Activated gamma-delta T cell (primary cell): ENCODE measurements at places on chromosomes 4 and X.

- DNase-seq = no peak
Observed at GRCh38 chr4:77913348-77913747, 50.7 kb downstream of the MRPL1 start.

GRCh38 chrX:33324099-33324498 is 112.8 kb upstream of the DMD start:
- no peak for DNase-seq

GRCh38 chrX:136183917-136184316 is 36.6 kb downstream of the FHL1 start:
- DNase-seq = no peak

DNA sequence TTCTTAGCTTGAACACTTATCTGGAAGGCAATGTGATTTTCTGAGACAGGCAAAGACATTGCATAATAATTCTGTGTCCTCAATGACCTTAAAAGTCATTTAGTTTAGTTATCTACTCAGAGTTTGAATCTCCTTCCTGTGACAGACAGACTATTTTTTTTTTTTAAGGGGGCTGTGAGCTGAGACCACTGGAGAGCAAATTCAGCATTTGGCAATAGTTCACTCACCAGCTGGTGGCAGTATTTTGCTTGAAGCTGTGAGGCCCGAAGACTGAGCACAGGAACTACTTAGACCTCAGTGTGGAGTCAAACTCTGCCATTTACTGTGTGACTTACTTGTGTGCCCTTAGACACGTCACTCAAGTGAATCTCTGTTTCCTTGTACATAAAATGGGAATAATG is 22.9 kb upstream of the CPE start:
- no peak for DNase-seq

GRCh38 chr4:188603646-188604045 is 464.4 kb downstream of the TRIML1 start:
- no peak for DNase-seq

DNA sequence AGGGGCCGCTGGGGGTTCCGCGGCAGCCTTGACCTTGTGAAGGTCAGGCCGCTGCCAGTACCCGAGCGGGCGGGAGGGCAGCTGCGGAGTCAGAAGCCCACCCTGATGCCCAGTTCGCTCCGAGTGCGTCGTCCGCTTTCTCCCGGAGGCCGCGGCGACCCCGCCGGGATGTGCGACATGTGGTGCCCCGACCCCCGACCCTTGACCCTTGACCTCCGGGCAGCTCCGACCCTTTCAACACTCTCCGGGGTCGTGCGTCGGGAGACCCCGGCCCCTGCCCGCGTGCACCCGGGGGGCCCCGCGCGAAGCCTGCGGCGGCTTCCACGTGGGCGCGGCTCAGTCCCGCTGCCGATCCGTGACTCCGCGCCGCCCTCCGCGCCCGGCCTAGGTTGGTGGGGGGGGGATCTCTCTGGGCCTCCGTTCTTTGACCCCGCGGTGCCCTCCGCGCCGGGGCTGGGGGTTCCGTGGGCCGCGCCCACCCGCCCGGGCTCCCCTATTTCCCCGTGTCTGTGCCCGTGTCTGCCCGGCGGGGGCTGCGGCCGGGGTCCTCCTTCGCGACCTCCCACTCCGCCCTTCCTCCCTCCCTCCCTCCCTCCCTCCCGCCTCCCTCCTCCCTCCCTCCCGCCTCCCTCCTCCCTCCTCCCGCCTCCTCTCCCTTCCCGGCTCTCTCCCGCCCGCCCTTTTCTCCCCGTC is 609 bp upstream of the SLC25A6 start:
- DNase-seq = no peak

DNA sequence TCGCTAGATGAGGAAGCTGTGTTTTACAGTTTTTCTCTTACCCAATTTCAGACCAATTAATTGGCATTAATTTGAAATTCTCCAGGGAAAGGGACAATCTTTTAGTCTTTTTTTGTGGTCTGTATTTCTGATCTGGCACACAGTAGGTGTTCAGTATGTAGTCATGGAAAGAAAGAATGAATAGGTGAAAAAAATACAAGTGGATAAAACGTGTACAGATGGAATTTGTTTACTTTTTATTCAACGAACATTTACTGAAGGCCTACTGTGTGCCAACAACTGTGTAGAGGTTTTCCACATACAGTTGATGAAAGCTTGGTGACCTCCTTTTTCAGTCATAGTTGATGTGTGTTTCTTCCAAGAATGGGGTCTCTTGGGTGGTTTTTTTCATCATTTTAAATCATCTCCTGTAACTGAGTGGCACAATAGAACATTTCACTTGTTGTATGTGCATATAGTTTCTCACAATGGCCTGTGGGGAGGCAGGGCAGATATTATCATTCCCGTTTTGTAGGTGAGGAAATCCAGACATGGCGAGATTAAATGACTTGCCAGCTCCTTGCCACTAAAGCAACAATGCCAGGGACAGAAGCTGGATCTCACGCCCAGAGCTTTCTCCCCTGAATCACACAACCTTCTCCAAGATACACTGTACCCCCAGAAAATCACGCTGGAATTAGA is 102.4 kb downstream of the CEP135 start:
- DNase-seq = no peak

- no peak for DNase-seq
Observed at GRCh38 chr4:79526641-79527565, 118.9 kb upstream of the GK2 start.

GRCh38 chr4:145179281-145179860 is 1.0 kb downstream of the OTUD4 start:
- DNase-seq = peak; percentile 69

DNA sequence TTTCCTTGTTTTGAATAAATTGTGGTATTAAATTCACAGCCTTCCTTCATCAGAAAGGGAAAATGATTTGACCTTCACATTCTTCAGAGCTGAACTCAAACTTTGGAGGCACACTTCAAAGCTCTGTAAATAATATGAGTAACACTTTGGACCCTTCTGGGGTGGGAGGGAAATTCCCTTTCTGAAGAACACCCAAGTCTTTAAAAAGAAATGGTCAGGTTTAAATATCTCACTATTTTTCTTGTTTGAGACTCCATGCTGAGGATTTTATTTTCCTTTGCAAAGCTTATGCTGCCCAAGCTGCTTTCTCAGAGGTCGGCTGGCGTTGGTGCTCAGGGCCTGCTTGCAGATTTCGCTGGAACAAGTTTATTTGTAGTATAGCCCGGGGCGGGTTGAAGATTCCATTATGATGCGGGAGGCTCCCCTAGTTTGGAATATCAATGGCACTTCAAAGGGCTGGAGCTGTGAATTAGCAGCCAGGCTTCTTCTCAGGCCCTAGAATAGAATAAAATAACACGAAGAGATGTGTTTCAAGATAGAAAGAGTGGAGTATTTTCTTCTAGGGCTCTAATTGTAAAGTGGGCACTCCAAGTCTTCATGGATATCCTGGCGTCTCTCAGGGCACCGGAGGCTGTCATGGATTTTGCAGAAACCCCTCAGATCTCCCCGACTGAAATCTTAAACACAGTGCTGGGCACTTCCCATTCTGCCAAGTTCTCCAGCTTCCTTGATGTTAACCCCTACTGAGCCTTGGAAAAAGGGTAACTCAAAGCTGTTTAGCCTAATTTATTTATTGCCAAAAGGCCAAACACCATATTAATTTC is 315.6 kb downstream of the GPAT3 start:
- no peak for DNase-seq

GRCh38 chrX:47514533-47515235 is 31.7 kb upstream of the ZNF41 start:
- no peak for DNase-seq

DNA sequence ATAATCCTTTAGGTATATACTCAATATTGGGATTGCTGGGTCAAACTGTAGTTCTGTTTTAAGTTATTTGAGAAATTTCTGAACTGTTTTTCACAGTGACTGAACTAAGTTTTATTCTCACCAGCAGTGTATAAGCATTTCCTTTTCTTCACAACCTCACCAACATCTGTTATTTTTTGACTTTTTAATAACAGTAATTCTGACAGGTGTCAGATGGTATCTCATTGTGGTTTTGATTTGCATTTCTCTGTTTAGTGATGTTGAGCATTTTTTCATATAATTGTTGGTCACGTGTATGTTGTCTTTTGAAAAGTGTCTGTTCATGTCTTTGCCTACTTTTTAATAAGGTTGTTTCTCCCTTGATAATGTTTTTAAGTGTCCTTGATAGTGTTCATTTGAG is 112.6 kb downstream of the LINC00632 start:
- no peak for DNase-seq

GRCh38 chr4:141121768-141122454 is 11.4 kb downstream of the RNF150 start:
- no peak for DNase-seq

DNA sequence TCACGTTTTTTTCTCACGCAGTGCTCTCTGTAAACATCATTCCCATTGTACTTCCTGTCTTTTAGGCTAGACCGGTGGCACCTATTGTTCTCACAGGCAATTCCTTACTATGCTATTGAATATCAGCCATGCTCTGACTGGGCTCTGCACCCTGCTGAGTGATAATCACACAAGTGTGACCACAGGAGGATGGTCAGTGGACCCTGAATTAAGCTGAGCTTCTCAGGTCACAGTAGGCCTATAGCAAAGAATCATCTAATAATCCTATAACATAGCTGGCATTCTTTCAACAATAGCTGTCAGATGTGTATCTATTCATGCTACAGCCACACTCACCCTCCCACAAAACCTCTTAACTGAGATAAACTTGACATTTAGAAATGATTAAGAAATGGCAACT is 2399.8 kb upstream of the TENM3 start:
- DNase-seq = no peak

GRCh38 chr4:110733901-110734300 is 111.0 kb upstream of the PITX2 start:
- DNase-seq = no peak

- DNase-seq = no peak
Observed at GRCh38 chr4:139641218-139641617, 24.4 kb upstream of the MGST2 start.

DNA sequence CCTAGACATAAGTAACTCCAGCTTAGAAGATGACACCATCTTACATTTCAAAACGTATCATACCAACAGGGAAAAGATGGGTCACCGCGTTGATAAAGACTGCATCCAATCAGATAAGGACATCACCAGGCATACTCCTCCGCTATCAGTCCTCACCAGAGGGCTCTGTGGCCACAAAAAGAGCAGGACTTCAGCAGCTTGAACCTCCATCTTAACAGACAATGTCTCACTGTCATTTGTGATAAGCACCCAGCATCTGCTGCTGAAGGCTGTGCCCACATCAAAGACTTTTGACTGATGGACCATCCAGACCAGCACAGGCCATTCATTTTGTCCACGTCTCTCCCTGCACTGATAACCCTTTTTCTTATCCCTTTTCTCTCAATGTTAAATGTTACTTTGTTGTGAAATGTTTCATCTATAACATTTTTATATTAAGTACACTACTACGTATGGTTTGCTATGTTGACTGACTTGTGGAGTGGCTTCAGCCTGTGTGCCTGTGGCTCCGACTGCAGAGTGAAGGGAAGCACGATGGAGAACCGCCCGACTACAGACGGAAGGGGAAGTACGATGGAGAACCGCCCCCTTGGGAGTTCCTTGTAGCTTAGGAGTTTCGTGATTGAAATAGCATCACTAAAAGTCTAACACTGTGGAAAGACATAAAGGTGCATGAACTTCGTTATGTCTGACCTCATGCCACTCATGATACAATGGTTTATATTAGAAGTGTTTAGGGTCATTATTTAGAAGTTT is 595.4 kb upstream of the AGA start:
- DNase-seq = no peak

DNA sequence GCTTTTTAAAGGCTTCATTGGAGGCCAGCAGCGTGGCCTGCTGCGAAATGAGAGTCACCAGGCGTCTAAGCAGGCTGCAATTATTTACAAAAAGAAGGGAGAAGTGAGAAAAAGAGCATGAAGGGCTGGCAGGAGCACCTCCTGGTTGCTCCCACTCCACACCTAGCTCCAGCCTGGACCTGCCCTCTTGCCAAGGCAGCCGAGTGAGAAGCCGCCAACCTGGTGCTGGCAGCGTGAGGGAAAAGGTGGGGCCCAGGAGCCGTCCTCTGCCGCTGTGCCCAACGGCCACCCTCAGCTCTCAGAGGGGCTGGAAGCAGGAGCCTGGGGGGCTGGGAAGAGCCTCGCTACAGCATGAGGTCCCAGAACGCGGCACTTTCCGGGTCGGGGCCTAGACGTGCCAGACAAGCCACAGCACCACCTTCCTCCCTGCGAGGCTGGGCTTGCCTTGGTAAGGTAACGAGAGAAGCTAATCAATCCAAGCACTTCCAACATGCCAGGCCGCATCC is 16.3 kb downstream of the SLC6A8 start:
- no peak for DNase-seq

DNA sequence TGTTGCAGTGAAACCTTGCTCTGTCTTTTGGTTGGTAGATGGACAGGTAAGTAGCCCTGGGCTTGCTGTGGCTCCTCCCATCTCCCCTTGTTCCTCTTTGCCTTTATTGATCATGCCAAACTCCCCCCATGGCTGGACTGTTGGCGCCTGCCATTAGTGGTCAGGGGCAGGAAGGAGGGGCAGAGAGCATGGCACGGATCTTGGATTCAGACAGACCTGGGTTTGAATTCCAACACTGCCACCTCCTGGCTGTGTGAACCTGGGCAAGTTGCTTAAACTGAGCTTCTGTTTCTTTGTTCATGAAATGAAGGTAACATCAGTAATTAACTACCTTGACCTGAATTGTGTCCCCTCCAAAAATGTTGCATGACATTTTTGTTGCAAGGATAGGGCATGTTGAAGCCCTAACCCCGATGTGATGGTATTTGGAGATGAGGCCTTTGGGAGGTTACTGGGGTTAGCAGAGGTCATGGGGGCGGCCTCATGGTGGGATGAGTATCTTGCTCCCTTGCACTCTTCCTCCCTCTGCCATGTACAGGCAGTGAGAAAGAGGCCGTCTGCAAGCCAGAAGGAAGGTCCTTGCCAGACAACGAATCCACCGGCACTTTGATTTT is 6.0 kb downstream of the SLC2A9 start:
- DNase-seq = no peak

DNA sequence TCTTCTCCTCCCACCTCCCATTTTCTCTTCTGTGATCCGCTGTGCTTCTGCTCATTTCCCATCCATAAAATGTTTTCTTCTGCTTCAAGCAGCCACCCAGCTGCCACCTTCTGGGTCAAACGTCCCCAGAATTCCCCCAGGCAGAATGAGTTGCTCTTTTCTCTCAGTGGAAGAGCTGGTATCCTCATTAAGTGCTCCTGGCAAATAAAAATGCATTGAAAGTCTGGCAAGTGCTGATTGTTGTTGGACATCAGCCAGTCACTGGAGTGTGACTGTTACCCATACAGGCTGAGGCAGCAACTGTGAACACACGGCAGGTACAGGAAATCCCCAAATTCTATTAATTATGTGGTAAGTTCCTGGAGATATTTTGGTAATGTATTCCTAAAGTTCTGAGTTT is 52.6 kb downstream of the LIMCH1 start:
- DNase-seq = no peak

DNA sequence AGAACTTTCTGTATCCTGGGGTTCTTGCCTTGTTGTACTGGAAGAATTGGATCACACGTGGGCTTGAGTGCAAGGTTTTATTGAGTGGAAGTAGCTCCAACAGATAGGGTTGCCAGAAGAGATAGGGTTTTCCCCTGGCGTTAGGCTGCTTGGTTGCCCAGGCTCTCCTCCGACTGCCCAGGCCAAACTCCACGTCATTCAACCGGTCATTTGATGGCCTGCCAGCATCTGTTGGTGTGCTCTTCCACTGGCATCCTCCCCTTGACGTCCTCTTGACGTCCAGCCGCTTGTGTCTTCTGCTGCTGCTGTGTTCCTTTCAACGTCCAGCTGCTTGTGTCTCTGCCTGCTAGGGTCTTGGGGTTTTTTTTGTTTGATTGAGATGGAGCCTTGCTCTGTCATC is 340.3 kb upstream of the ZCCHC13 start:
- DNase-seq = no peak
